ENCODE measurements at places on chromosomes 4 and X.

GRCh38 chrX:9135901-9136510, 102.1 kb upstream of the FAM9B start:
- DNase-seq, result no peak

DNA sequence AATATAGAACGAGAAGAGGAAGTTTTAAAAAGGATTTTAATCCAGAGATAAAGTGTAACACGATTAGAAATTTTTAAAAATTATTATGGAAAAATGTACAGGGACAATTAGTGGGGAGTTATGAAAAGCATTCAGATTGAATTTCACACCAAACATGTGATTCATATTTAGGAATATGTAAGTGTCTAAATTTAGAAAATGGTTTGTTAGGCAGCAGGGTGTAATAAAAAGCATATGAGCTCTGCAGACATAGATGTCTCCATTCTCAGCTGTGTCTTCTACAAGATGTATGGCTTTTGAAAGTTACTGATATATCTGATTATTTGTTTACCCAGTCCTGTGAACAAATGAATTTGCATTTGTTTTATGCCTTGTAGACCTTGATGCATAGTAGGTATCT, 638.9 kb upstream of the AGA start:
- DNase-seq, result no peak

- DNase-seq, result no peak
These were observed 48.4 kb downstream of the ARFIP1 start for GRCh38 chr4:152828122-152828521.

GRCh38 chr4:177384856-177385397, 57.3 kb downstream of the AGA start:
- no peak for DNase-seq

DNA sequence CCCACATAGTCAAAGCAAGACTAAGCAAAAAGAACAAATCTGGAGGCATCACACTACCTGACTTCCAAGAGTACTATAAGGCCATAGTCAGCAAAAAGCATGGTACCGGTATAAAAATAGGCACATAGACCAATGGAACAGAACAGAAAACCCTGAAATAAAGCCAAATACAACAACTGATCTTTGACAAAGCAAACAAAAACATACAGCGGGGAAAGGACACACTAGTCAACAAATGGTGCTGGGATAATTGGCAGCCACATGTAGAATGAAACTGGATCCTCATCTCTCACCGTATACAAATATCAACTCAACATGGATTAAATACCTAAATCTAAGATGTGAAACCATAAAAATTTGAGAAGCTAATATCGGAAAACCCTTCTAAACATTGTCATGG, 819.3 kb upstream of the FRG1 start:
- DNase-seq, result no peak

GRCh38 chrX:14032406-14032805, 2.7 kb upstream of the GEMIN8 start:
- DNase-seq, result peak; percentile 34

- DNase-seq, result no peak
These were observed 101.9 kb downstream of the SORCS2 start for GRCh38 chr4:7294176-7294756.

DNA sequence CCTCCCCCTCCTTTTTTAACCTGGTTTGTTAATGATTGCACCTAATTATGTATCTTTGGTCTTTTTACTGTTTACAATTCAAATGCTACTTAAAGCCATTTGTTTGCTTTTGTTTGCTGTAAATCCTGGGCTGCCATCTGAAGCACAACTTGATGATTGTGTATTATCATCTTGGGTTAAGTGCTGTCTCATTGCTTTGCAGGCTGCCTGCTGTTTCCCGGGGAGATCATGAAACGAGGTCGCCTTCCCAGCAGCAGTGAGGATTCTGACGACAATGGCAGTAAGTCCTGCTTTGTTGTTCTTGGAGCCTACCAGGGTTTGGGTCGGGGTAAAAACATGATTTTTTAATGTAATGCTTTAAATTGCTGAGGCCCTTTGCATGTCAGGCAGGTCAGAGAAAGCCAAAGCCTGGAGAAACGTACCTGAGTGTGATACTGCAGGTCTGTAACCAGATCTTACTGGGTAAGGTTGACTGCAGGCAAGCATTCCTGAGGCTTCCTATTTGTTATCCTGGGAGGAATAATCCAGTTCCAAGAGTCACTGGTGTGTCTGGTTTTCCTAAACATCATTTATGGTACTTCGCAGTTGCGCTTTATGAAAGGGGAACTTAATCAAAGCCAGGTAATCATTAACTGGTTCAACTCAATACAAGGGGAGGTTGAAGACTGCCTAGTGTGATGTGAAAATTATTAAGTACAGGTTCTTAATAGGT, 22.2 kb downstream of the JADE1 start:
- peak; percentile 69 for DNase-seq

DNA sequence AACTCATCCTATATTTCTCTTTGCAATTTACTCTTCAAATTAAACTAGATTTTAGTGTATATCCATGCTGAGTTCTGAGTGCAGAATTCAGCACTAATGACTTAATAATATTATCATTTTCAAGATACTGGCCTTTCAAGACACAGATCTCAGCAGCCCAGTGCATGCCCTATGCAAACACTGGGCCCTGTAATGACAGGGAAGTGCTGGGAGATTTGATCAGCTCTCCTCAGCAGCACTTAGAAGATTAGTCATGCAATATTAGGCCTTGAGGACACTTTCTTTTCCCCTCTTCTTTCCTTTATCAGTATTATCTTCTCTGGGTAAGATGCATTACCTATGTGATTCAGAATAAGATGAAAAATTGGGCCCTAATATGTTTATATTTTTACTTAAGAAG, 207.1 kb downstream of the PPP3CA start:
- DNase-seq, result no peak

- no peak for DNase-seq
These were observed 47.6 kb upstream of the MTNR1A start for GRCh38 chr4:186602978-186603377.

- DNase-seq, result no peak
These were observed 84.1 kb downstream of the MSN start for GRCh38 chrX:65751519-65751918.

DNA sequence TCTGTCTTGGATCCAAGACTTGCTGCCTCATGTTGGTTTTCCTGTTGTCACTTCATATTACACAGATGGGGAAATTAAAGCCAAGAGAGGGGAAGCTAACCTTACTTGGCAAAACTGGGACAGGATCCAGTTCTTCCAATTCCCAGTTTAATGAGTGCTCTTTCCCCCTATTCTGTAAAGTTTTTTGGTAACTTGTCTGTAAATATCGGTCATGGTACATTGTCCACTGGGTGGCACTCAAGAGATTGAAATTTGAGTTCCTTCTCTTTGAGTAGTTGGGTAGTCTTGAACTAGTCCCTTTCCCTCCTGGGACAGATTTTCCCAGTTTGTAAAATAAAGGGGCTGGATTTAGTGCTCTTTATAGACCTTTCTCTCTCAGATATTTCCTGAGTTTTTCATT, 12.4 kb upstream of the EOLA2 start:
- DNase-seq, result peak; percentile 50

DNA sequence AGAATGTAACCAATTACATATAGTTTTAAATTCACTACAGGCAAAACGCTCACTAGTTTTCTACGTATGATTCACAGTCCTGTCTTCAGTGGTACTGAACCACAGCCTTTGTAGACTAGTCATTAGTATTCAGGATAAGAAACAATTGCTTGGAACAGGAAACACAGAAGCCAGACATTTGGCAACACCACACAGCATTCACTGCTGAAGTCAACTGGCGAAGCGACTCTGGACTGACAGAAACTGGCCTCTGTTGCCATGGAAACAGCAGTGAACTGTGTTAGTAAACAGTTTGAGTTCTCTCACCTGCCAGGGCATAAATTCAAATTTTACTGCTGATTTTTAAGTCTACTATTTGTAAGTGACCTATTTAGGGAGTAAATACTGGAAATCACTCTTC, 57.6 kb downstream of the MAPK10 start:
- DNase-seq, result no peak

- no peak for DNase-seq
These were observed 144.6 kb upstream of the EDNRA start for GRCh38 chr4:147336252-147336651.

DNA sequence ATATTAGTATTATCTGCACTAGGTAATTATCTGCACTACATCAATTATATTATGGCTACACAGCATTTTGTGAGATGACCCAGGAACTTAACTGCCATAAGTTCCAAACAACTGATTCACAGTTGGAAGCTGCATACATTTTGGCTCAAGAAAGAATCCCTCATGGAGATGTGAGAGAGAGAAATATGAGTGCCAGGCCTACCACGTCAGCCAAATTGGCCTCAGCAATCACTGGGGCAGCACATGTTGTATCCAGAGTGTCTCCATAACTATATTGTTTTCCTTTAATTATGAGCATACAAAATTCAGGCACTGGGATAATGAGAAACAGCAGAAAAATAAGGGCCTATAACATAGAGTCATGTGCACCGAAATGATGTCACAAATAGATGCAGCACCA, 174.2 kb upstream of the DMD start:
- DNase-seq, result no peak

DNA sequence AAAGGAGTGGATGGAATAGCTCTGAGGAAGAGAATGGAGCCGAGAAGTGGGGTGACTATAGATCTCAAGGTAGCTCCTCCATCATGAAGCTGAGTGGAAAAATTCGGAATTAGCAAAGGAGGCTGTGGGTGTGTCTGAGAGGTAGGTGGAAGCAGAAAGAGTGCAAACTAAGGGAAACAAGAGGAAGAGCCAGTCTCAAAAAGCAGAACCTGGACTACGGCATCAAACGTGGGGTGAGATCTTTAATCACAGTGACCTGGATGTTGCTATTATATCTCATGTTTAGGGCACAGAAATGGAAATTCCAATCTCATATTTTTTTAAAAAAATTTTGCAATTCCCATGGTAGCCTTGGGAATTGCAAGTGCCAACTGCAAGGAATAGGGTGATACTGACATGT, 162.5 kb upstream of the RASGEF1B start:
- DNase-seq, result no peak

DNA sequence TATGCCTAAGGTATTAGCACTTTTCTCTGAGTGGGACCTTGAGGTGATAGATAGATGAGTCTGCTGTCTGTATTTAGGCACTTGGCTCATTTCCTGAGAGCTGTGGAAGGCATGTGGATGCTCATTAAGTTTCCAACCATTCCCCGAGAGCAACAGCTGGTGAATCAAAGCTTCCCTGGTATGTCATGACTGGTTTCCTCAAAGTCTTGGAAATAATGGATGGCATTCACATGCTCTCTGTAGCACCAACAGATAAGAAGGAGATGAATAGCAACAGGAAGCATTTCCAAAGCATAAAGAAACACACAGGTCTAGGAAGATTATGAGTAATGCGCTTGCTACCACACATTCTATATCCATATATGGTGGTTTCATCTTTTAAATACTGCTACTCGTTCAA, 118.3 kb upstream of the ETNPPL start:
- peak; percentile 78 for DNase-seq

GRCh38 chr4:55296096-55296495, 49.9 kb upstream of the SRD5A3 start:
- DNase-seq, result no peak

DNA sequence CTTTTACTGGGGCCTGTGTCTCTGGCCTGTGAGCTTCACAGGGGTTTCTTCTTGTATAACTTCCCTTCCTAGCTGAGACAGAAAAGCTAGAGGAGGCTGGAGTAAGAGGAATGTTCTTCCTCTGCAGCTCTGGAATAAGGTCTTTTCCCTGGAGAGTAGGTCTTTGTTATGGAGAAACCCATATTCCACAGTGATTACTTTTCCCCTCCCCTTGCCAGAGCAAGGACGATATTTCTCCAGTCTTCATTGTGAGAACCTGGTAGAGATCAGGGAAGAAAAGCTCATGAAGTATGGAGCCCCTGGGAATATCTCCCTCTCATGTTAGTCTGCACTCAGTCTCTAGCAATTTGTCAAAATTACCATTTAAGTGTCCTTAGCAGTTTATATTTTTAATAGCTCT, 18.7 kb upstream of the GLRB start:
- no peak for DNase-seq

DNA sequence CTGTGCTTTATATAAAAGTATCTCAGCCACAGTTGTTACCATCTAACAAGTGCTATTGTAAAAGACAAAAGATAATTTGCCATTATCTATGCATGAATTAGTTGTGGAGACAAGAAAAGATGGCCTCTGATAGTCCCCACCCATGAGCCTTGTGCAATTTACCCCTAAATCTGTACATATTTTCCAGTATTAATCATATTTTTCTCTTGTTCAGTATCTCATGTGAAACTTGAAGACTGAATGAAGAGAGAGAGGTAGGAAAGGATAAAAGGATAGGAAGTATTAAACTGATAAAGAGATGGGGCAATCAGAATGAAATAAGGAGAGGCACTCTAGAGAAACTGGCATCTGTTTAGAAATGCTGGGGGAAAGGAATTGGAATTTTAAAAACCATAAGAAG, 3.7 kb downstream of the MYOZ2 start:
- no peak for DNase-seq
